ENCODE measurements at places on chromosomes 1 and 21. TPM values are rescaled to one million over a fixed set of nuclear protein-coding genes. Genes with fewer than 3 reads are reported as not detected.

DNA sequence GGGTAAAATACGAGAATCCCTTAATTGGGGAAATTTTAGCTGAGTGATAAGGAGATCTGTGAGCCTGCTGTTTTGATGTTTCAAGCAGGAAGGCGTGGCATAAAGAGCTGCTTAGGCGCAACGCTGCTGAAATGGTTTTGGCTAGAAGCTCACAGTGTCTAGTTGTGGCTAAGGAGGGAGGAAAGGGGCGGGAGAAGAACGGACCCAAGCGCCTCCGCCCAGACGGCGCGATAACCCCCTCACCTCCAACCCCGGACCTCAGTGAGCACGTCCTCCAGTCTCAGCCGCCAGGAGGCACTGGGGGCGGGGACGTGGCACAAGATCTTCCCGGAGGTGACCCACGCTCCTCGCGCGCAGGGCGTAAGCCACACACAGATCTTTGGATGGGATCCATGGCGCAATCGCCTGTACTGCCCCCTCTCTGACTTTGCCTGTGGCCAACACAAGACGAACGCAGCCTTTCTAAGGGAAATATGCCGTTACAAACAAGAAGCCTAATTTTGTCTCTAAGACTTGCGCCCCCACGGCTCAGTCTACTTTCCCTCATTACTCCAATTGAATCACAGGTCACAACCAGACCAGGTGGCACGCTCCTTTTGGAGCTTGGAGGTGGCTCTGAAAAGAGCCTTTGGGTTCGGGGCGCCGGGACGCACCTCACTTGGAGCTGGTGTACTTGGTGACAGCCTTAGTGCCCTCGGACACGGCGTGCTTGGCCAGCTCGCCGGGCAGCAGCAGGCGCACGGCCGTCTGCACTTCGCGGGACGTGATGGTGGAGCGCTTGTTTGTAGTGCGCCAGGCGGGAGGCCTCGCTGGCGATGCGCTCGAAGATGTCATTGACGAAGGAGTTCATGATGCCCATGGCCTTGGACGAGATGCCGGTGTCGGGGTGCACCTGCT, 23.4 kb upstream of the RNF187 start:
- no peak for DNase-seq

DNA sequence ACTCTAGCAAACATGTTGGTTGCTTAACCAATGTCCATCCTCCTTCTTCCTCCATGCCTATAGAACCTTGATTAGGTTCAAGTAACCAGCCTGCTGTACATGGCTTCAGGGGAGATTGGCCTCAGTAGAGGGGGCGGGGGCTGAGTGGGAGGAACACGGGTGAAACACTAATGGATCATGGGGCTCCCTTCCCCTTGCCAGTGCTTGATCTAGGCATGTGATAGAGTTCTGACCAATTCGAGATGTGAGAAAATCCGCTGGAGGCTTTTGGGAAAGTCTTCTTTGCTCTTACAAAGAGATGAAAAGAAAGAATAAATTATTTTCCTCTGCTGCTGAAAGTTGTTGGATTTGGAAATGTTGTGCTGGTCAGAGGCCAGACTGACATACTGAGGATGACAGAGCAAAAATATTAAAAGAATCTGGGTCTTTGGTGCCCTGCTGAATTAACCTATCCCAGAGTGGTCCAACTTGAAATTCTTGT, 5.2 kb upstream of the OTUD7B start:
- DNase-seq, result no peak

DNA sequence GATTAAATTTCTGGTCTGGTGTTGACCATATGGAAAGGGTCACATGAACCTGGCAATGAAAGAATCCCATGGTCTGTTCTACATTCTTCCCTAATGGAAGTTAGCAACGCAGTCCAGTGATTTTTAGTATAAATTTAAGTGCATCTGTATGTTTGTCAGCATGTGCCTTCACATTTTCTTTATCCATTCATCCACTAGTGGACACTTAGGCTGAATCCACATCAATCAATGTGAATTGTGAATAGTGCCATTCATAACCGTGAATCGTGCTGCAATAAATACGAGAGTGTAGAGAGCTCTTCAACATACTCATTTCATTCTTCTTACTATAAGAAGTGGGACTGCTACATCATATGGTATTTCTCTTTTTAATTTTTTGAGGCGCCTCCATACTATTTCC, 12.7 kb upstream of the IFI16 start:
- no peak for DNase-seq

- DNase-seq, result no peak
These were observed 380.0 kb downstream of the HHIPL2 start for GRCh38 chr1:222167896-222168295.

- no peak for DNase-seq
These were observed 291.1 kb downstream of the PTPRU start for GRCh38 chr1:29527314-29528004.

DNA sequence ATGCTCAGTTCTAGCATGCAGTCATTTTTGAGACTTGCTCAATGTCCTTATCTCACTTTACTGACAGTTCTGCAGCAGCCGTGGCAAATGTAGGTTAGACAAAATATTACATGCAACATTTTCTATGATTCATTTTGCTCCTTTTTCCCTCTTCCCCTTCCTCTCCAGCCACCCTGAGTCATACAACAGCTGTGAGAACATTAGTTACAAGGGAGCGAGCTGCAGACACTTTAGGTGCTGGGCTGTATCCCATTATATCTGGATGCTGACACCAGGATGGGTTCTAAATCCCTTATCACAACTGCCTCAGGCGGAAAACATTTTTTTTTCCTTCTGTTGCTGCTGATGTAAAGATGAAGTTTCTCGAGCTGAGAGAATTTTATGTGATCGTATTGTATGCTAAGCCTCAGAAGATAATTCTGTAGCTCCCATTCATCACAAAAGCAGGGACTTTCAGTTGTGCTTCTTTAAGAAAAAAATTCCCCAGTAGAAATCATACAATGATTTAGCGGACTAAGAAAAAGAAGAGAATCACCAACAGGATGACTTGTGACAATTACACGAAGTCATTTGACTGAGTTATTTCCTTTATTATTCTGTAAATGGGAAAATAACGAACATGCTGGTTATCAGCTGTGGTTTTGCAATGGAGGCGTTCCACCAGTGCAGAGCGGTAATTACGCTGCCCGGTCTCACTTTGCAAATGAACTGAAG, 345.0 kb downstream of the DISC1 start:
- no peak for DNase-seq

DNA sequence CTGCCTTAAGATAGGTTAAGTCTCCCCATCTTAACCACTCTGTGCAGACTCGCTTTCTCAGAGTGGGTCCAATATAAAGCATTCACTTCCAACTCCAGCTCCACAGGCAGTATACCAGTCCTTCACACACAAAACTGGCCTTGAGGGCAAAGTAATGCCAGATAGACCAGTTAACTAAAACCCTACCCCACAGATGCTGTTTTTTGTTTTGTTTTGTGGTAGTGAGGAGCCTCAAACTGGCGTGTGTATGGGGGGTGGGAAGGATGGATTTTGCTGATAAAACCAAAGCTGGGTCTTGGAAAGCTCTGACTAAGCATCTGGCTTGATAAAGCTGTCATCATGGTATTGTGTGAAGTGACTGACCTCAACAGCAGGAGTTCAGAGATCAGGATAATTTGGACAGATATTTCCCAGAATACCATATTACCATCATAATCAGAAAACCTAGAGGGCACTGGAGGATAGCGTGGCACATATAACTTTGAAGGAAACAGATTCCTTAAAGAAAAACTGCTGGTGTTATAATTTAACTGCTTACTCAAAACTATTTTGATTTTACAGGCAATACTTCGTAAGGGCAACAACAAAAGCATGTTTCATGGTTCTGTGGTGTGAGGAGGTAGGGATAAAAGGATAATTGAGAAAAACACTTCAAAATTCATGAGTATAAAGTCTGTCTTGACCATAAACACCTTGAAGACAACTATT, 29.6 kb upstream of the CPLANE2 start:
- DNase-seq, result no peak

- DNase-seq, result no peak
These were observed 3.7 kb downstream of the LEFTY2 start for GRCh38 chr1:225937048-225937968.

DNA sequence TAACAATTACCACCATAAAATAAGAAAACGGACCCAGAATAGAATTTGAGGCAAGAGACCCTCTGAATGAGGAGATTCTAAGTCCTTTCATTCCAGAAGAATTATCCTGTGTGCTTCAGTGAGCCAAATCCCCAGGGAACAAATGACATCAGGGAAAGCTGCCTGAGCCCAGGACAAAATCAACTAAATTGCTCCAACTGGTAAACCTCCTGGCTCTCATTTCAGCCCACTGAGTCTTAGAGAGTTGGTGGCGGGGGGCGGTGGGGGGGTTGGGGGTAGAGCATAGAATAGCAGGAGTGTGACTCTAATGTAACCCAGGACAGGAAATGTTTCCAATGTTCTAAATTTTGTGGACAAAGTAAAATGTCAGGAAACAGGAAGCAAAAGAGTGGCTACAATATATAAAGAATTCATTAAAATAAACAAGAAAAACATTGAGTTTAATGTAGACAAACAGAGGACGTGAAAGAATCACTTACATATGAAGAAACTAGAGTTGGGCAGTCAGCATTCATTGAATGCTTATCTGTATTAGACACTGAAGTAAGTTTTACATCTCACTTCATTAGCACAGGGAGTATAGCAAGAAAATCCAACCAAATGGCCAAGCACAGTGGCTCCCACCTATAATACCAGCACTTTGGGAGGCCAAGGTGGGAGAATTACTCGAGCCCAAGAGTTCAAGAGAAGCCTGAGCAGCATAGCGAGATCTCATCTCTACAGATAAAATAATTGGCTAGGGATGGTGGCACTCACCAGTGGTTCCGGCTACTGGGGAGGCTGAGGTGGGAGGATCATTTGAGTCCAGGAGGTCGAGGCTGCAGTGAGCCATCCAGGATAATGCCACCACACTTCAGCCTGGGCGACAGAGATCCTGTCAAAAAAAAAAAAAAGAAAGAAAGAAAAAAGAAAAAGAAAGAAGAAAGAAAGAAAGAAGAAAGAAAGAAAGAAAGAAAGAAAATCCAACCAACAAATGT, 75.1 kb downstream of the DHRS3 start:
- no peak for DNase-seq

- DNase-seq, result no peak
These were observed 114.4 kb upstream of the ZP4 start for GRCh38 chr1:238005116-238005515.

DNA sequence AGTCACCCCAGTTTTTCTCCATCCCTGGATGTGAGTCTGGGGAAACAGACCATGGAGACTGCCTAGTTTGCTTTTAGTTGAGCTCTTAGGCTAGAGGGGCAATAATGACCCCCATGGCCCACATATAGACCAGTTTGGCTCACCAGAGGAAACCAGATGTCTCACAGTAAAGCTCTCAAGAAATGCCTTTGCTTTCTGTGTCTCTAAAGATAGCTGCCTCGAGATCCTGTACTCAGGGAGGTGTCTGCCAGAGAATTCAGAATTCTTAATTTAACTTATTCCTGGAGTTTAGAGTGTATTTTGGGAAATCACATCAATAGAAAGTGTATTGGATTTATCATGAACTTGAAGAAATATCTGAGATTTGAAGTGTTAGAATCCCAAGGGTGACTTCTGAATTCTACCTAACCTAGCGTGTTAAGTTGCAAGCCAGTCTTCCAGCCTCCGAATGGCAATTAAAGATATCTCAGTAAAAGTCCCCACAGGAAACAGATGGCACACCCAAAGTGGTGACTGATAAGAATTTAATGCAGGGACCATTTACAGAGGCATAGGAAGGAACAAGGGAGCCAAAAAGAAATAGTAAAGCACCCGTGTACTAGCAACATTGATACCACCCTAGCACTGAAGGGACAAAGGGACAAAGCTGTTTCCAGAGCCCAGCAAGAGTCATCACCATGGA, 37.1 kb downstream of the STYXL2 start:
- no peak for DNase-seq

GRCh38 chr1:201760516-201760915, 68.4 kb upstream of the IPO9 start:
- no peak for DNase-seq

- no peak for DNase-seq
These were observed 8.1 kb upstream of the PMVK start for GRCh38 chr1:154944401-154945159.

DNA sequence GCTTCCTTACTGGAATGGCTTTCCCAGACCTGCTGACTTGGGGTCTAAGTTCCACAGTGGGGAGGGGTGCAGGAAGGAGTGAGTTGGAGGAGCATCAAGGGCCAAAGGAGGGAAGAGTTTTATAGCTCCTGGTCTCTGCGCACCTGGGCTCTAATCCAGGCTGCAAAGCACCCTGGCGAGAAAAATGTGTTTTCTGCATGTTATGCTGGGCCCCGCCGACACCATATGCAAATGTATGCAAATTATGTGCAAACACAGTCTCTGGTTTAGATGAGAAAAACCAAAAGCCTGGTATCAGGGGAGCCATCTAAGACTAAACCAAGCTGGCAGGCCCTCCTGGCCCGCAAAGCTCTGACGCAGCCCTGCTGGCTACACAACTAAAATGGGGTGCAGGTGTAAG, 95.0 kb downstream of the VWA5B1 start:
- peak; percentile 12 for DNase-seq

GRCh38 chr1:12608311-12608957, 9.6 kb downstream of the DHRS3 start:
- no peak for DNase-seq

DNA sequence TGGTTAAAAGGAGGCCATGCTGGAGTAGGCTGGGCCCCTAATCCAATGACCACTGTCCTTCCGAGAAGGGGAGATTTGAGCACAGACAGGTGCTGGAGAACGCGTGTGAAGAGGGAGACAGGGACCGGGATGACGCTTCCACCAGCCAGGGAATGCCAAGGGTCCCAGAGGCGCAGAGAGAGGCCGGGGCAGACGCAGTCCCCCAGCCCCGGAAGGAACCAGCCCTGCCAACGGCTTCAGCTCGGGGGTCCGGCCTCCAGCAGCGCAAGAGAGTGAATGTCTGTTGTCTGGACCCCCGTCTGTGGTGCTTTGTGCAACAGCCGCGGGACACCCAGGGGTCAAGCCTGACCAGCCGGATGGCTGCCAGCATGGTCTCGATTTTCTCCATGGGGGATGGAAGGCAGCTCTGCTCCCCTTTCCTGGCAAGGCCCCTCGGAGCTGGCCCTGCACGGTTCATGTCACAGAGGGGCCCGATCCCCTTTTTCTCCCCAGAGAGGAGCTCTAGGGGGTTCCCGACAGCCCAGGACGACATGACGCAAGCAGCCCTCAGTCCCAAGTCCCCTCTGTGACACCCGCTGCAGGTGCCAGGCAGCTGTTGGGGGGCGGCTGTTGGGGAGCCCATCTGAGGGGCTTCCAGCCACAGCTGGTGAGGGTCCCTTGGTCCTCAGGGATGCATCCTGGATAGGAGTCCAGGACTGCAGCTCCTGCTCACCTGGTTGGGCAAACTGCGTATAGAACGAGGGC, 73.5 kb downstream of the SIK1 start:
- no peak for DNase-seq

- DNase-seq, result no peak
These were observed 18.6 kb upstream of the FBXO28 start for GRCh38 chr1:224095339-224095738.

- peak; percentile 65 for DNase-seq
These were observed 94.4 kb downstream of the ITPKB start for GRCh38 chr1:226644541-226645176.

The HPDL gene
- polyA plus RNA-seq, result 1.6 TPM

The RGS5 gene
- polyA plus RNA-seq, result 101 TPM

The SPRR2A gene
- not detected for polyA plus RNA-seq
